ENCODE measurements at places on chromosomes 1 and 21. TPM values are rescaled to one million over a fixed set of nuclear protein-coding genes. Genes with fewer than 3 reads are reported as not detected.

DNA sequence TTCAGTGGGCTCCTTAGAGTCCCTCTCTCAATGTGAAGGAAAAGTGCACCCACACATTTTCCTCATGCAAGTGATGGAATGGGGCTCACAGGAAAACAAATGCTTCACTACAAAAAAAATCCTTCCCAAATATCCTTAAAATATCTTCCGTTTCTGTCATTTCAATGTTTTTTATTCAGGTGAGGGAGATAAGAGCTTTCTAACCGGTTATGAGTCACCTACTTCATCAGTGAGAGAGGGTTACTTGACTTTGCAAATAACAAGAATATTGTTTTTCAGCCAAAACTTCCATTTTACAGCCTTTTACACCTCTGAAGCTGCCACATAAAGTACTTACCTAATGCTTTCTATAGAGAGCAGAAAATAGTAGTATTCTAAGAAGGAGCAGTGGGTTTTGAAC is 98.3 kb upstream of the CD55 start:
- DNase-seq = no peak

DNA sequence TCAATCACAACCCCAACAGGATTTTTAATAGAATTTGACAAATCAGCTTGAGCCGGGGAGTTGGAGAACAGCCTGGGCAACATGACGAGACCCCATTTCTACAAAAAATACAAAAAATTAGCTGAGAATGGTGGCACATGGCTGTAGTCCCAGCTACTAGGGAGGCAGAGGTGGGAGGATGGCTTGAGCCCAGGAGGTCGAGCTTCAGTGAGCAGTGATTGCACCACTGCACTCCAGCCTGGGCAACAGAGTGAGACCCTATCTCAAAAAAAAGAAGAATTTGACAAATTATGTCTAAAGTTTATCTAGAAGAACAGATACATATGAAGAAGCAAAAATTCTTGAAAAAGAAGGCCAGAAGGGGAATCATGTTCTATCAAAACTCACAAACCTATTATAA is 43.2 kb downstream of the FRRS1 start:
- DNase-seq = no peak

- no peak for DNase-seq
Observed at GRCh38 chr1:15186846-15187151, 33.3 kb downstream of the TMEM51 start.

The PRR9 gene
- not detected for total RNA-seq
